ENCODE measurements at places on chromosomes 5 and 9.

DNA sequence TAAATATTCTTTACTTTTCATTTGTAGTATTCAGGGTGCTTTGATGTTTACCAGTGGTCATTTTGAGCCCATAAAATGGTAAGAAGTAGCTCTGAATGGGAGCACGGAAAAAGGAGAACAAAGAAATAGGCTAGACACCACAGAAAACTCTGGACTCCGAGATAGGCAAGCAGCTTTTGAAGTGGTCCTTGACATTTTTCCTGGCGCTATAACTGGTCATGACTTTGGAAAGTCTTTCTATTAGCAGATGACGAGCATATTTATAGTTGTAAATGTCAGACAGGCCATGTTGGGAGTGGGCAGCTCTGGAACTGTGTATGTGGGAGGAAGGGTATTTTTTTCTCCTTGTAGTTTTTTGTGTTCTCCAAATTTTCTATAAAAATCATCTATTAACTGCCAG is 126.1 kb upstream of the POC5 start:
- no peak for DNase-seq

DNA sequence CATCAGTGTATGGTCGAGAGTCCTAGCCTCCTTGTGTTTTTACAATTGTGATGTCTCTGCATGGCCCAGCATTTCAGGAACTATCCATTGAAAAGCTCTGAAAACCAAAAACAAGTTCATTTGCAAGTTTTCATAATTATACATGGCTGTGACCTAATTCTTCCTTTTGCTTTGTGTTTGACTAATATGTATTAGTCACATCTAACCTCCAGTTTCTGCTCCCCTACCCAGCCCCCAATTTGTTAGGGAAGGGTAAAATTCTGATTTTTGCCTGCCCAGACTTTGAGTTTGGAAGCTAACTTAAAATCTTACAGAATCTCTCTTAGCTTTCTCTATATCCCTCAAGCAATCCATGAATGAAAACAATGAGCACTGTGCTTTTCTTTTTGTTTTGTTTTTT is 128.2 kb upstream of the SEMA6A start:
- no peak for DNase-seq

GRCh38 chr9:108282872-108283271 is 572.9 kb downstream of the ACTL7B start:
- no peak for DNase-seq

DNA sequence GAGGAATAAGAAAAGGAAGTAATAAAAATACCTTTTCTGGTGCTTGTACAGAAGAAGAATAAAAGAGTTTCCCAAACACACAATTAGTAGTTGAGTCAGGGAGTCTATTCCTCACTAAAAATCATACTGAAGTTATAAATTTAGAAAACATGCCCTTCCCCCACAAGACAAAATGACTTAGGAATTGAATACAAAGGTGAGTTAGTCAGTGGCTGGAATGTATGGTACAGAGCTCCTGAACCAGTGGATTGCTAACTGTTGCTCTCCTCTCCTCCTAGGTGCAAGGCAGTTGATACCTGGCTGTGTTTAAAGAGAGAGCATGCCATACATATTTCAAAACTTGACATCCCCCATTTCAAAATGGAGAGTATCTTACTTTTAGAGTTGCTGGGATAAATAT is 1.9 kb downstream of the GDA start:
- no peak for DNase-seq

DNA sequence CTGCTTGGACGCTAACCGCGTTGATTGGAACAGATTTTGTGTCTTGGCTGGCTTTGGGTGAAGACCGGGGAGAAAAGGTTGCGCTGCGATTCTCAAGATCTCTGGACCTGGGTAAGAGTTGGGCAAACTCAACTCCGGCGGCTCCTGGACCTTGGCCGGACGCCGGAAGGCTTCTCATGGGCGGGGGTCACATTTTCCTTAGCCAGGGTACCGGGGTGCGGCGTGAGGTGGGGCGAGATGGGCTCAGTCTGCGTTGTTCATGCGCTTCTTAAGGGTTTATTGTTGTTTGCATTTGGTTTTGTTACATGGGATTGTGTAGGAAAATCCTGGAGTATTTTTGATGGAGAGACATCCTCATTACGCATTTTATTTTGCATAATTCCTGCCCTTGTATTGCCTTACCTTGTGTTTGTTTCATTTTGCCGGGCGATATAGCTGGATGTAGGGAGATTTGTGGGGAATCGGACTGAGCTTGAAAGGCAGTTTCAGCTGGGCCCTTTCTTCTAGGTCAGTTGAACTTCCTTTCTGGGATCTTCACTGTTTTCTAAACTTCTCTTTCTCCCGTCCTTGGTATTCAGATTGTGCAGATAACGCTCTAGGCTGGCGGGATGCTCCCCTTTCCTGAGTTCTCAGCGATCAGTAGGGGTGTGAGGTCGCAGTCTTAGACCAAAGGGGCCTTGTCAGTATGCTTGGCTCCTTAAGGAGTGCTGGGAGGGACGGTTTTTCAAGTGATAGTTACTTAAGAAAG is 524 bp downstream of the MEGF10 start:
- DNase-seq, result no peak

DNA sequence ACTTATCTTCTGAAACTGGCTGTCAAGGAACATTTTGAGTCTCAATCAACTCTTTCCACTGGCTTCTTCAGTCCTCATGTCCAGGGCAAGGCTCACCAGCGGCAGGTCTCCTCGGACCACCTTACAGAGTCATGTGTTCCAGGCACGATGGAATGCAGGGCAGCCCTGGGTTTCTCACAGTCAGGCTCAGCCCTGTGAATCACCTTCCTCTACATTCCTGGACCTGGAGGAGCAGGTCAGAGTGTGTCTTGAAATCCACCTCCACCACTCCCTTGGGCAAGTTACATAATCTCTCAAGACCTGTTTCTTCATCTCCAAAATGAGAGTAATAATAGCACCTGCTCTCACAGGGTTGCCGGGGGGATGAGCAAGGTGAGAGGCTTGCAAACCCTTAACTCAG is 16.0 kb downstream of the ENC1 start:
- DNase-seq, result no peak

DNA sequence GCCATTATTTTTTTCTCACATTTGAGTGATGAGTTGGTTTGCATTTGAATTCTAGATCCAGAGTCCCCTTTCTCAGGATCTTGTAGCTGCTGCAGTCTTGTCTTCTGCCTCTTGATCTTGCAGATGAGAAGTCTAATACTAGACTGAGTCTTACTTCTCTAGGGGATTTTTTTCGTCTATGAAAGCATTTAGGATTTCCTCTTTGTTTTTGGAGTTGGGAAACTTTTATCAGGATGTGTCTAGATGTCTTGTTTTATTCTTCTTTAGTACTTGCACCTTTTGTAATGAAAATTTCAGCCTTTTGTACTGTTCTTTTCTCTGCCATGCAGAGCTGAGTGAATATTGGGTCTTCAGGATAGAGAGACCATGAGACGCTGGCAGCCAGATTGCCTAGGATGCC is 65.4 kb downstream of the ZNF618 start:
- no peak for DNase-seq

DNA sequence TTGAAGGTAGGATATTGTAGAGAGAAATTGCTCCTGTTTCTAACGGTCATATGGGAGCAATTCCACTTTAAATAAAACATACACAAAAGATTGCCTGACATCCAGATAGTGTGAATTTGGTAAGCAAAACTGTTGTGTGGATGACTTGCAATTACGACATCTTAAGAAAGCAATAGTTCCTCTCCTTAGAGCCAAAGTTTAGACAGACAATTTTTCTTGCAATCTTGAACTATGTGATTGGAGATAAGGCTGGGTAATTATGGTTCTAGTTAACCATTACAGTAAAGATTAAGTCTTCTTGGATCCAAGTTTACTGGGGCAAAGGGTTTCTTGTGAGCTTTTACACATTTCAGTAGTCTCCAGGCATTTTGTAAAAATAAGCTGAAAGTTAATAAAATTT is 1080.6 kb upstream of the CDH6 start:
- no peak for DNase-seq

- DNase-seq, result no peak
Measured at GRCh38 chr5:14263699-14264098, 120.6 kb downstream of the TRIO start.
